CD4-positive, alpha-beta T cell treated with Interleukin-17A for 1 hour (primary cell): ENCODE measurements at places on chromosomes 5 and 9.

GRCh38 chr5:32462618-32463017, 18.1 kb upstream of the ZFR start:
- no peak for DNase-seq

GRCh38 chr9:27528076-27528885, 1.3 kb downstream of the MOB3B start:
- DNase-seq = peak; percentile 54

DNA sequence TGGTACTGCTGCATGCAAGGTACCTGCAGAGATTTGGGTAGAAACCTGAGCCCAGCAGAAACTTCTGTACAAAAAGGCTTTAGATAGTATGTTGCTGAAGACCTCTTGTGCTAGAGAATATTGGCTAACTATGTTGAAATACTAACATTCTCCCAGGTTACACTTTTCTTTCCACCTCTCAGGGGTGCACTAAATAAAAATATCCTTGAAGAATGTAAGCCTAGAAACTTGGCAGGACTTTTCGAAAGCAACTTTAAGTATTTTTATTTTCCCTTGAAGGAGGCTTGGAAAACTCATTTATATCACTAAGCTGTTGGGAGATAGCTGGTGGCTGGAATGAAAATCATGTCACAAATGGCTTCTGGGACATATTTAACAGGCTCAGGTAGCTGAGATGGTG, 50.0 kb downstream of the FBXL7 start:
- no peak for DNase-seq

GRCh38 chr5:1824903-1825841, 24.0 kb downstream of the NDUFS6 start:
- no peak for DNase-seq

DNA sequence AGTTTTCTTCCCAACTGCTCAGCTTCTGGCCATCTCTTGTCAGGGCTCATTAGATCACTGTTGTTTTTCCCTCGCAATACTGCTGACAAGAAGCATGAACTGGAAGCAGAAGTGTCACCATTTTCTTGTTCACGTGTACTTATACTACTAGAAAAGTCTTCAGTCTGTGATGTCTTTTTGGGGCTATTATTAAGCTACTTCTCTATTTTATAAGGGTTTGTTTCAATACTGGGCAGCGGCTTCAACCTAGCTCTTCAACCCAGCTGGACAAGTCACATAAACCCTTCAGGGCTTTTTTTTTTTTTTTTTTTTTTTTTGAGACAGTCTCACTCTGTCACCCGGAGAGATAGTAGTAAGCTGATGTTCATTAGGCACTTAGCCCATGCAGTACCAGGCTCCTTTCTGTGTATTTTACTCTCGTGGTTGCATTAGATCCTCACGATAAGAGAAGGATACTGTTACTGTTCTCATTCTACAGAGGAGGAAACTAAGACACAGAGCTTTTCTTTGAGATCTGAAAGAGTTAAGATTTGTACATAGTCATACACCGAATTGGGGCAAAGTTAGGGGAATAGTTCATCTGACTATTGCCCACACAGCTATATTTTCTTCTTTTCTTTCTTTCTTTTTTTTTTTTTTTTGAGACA, 20.5 kb downstream of the RAPGEF1 start:
- DNase-seq = no peak

DNA sequence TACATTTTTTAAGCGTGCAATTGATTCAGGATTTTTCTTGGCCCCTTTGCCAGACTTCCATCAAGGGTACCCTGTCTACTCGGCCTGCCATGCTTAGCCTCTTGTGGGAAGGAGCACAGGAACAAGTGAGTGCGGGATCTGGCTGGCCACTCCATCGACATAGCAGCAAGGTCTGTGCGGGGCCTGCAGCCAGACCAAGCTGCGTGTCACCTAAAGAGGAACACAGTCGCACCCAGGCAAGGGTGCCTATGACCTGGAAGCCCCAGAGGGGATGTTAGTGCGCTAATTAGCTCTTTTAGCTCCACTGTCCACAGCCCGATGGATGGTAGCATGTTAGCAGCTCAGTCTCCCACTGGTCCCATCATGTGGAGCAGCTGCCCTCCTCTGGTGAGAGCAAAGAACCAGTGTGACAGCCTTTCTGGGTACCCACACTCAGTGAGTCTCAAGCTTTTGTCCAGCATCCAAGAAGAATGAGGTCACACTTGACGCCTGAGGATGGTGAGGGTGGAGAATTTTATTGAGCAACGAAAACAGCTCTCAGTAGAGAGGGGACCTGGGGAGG, 38.7 kb downstream of the FTMT start:
- no peak for DNase-seq

DNA sequence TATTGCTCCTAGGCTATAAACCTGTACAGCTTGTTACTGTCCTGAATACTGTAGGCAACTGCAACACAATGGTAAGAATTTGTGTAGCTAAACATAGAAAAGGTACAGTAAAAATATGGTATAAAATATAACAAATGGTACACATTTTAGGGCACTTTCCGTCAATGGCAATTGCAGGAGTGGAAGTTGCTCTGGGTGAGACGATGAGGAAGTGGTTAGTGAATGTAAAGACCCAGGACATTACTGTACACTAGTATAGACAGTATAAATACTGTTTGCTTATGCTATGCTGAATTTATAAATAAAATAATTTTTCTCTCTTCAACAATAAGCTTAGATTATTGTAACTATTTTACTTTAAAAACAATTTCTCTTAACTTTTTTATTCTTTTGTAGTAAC, 15.6 kb upstream of the ADRB2 start:
- no peak for DNase-seq
